ENCODE measurements at places on chromosomes 6 and 20.

DNA sequence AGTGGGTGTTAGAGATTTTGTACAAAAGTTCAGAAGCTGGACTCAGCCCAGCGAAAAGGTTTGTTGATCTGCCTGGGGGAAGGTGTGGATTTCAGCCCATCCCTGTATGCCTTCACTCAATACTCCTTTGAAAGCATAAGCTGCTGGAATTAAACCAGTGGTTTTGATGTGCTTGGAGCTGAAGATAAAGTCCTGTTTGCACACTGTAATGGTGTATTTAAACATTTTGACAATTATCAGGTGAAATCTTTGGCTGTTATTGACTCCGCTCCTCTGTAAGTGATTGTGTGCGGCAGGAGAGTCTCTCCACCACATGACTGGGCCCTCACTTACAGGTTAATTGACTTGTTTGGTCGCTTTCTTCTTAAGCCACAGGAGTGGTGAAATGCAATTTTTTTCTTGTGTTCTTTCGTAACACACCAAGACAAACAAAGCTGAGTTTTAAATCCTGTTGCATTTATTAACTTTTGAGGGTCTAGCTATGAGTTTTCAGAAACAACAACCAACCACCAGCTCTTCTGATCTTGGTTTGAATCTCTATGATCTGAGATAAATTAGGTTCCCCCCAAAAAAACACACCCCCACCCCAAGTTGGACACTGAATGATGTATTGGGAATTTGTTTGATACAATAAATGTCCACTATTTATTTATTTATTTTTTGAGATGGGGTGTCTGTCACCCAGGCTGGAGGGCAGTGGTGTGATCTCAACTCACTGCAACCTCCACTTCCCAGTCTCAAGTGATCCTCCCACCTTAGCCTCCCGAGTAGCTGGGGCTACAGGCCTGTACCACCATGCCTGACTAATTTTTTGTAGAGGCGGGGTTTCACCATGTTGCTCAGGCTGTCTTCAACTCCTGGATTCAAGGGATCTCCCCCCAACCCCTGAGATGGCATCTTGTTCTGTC is 46.3 kb upstream of the NCOA3 start:
- no peak for DNase-seq

DNA sequence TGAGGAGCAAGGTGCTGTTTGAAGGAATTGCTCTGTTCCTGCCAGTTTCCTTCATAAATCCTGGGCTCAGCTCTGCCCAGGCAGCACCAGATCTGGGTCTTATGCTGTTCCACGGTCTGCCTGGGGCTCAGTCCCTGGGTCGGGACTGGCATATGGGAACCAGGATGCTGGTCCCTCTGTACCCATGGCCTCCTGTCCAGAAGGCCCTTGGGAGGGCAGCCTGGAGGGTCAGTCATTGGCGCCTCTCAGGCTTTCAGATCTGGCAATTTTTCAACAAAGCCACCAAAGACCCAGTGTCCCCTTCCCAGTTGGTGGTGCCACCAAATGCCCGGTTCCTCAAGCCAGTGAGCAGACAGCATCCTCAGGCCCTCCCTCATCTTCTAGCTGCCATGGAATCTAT is 232.7 kb upstream of the SULF2 start:
- no peak for DNase-seq

- no peak for DNase-seq
These were observed 96.4 kb downstream of the DACT2 start for GRCh38 chr6:168223150-168223549.

GRCh38 chr20:4455301-4455701 is 266.4 kb upstream of the PRND start:
- DNase-seq = no peak

GRCh38 chr6:45054610-45055009 is 273.5 kb upstream of the RUNX2 start:
- DNase-seq = no peak

DNA sequence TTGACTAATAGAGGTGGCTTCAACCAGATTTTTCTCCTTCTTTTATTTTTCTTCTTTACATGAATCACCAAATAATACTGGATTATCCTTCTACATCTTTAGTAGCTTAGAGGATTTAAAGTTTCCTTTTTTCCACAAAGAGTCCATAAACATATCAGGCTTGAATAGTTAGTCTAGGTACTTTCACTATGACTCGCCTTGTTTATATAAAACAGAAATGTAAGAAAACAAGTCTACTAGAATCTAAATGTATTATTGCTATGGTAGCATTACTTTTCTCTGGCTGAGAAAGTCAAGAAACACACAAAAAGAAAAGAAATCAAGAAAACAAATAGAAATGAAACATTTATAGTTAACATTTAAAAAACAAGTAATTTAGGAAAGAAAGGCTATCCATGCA is 215.2 kb downstream of the PTPRK start:
- DNase-seq = no peak

GRCh38 chr6:140178520-140178919 is 804.1 kb upstream of the CITED2 start:
- DNase-seq = no peak

GRCh38 chr6:85660181-85660611 is 17.5 kb upstream of the SYNCRIP start:
- no peak for DNase-seq

- DNase-seq = no peak
These were observed 326.6 kb downstream of the NRN1 start for GRCh38 chr6:5680095-5680494.

GRCh38 chr20:18288749-18289267 is 481 bp downstream of the ZNF133 start:
- peak; percentile 18 for DNase-seq

Measured in inflammatory macrophage (primary cell).